ENCODE measurements at places on chromosomes 16 and 17.

- DNase-seq = no peak
Observed at GRCh38 chr16:54125751-54126655, 160.6 kb downstream of the IRX3 start.

- DNase-seq = no peak
Observed at GRCh38 chr16:79003026-79003609, 597.4 kb downstream of the MAF start.

DNA sequence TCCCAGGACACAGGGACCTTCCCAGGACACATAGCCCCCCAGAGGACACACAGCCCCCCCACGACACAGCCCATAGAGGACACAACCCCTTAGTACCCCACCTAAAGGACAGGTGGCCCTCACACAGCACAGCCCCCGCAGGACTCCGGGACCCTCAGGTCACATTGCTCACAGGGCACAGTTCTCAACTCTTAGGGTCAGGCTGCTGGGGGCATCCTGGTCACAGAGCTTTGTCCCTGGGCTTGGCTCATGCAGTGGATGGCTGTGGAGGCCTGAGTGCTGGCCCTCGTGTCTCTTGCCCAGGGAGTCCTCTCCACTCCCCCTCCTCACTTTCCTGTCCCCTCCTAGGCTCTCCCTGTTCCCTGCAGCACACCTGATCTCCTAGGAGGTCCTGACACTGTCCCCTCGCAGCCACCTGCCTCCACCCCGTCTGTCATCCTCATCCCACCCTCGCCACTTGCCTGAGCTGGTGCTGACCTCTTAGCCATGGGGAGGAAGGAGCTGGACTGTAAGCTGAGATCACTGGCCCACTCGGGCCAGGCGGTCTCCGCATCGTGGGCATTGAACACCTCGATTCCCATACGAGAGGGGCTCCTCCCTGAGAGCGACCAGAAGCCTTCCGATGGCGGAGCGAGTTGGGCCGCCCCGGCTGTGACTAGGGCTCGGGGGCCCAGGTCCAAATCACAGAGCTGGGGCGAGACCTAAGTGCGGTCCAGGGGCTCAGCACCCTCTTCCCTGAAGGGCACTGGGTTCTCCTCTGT is 1.4 kb upstream of the WDR45B start:
- DNase-seq = no peak

- DNase-seq = no peak
Observed at GRCh38 chr16:84165746-84166145, 20.6 kb downstream of the DNAAF1 start.

DNA sequence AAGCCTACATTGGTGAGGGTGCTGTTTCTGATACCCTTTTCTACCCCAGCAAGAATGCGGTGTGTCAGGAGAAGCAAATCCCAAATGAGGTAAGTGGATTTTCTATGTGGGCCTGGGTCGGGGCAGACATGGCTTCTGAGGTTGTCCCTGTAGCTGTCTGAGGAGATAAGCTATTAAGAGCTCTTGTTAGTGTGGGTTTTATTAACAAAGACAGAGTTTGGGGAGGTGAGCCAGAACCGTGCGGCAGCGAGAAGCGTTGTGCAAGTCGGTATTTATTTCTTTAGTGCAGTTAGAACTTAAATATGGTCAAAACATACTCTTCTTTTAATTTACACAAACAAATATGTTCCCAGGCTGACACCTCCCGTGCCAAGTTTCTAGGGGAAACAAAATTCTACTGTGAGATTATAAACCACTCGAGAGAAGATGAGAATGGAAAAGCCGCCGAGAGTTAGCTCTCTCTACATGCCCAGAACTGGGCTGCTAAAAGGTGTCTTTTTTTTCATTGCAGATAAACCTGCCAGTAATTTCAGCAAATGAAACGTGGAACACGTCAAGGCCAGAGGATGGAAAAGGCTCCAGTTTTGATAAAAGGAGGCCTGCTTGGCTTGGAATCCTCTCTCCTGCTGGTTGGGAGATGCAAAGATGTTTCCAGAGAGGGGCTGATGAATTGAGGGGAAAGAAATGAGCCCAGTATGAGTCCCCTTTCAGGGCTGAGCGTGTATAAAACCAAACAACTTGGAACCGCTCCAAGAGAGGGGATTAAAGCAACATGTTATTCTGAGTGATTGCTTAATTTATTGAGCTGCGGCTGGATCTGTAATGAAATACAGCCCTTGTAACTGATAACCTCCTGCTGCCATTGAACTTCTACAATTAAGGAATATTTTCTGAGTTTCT is 254.6 kb downstream of the MRTFB start:
- no peak for DNase-seq

- DNase-seq = no peak
Observed at GRCh38 chr16:58454856-58455255, 45.1 kb upstream of the NDRG4 start.

DNA sequence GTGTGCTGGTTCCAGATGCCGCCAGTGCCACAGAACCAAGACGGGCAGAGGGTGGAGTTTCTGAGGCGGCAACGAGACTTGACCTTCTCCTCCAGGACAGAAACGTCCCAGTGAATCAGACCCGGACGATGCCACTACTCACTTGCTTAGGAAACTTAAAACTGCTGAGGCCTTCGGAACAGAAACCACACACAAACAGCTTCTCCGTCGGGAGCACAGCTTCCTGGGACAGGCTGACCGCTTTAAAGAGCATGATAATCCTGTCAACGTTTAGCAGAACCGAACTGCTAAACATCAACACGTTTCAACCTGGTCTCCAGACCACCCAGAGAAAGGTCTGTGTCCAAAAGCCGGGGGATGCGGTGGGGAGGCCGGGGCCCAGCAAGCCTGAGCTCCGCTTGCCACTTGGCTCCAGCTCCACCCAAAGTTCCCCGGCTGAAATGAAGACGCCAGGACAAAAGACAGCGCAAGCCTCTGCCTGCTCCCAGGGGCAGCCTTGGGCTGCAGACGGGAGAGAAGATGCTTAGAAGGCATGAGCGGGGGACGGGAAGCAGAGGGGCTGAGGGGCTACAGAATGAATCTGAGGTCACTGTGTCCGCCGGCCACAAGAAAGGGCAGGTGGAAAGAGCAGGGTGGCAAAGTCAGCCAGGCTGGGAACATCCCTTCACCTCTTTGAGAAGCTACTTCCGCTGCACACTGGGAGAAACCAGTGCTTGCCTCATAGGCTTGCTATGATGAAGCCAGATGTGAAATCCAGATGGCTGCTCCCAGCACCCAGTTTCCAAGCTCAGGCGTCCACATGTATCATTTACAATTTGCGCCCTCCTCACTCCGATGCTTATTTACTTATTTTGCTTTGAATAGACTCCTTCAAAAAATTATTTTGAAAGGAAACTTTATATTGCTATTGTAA is 69.0 kb downstream of the MRM3 start:
- DNase-seq = no peak

DNA sequence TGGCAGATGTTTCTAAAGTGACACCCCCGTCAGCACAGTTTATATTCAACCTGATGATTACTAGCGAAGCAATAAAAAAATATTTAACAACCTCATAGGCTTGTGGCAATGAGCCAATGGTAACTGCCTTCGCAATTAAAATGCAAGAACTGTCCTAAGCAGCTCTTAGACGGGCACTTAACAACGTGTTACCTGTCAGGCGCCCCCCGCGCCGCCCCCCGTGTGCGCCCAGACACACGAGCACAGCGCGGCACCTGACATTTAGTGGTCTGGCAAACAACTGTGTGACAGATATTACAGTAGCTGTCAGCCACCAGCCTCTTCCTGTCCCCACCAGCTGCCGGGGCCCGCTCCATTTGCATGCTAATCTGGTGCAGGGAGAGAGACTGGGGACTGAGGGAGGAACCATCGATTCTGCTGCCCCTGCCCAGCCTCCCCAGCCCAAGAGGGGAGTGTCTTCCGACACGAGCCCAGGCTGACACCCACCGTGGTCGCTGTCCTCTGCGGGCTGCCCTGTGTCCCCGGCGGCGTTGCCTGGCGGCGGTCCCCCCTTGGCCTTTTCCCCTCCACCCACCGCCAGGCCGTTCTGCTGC is 12.7 kb downstream of the NDUFAF8 start:
- no peak for DNase-seq

DNA sequence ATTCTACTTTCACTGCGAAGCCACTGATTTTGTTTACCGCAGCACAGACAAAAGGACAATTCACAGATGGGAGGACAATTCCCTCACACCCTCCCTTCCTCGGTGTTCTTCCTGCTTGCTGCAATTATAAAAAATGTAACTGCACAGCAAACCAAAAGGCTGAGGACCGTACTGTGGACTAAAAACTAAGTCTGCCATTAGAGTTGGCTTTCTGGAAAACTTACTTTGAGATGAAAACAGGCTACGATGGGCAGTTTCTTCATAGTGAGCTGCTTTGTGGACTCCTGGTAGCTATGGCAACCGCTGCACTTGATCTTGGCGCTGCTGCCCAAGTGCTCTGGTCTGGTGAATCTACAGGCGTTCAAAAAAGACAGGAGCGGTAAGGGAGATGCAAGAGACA is 35.2 kb downstream of the USP22 start:
- DNase-seq = no peak

DNA sequence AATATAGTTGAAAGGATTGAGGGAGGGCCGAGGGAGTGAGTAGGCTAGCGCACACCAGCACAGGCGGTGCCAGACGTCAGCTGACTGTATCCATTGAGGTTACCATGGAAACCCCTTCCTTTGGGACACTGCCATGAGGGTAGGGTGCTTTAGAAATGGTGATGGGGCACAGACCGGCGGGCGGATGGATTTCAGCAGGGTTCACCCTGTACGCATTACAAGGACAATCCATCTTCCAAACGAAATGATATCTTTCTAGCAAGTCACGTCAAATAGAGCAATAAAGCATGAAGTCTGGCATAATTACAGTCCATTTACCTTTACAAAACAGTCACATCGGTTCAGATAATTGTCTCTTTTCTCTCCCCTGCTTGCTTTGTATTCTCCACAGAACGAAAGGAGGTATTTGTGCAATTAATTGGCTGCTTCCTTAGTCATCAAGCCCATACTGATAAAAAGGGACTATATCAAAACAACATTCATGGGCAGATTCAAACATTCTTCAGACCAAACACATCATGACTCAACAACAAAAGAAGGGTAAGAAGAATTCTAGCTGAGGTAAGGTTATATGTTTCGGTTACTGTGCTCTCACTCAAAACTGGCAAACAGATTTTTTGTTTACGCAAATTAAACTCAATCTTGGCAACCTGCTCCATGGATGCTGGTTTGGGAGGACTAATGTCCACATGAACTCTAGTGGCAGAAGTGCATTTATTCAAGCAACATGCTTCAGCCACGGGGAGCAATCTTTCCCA is 140.6 kb downstream of the CDK5R1 start:
- DNase-seq = no peak

DNA sequence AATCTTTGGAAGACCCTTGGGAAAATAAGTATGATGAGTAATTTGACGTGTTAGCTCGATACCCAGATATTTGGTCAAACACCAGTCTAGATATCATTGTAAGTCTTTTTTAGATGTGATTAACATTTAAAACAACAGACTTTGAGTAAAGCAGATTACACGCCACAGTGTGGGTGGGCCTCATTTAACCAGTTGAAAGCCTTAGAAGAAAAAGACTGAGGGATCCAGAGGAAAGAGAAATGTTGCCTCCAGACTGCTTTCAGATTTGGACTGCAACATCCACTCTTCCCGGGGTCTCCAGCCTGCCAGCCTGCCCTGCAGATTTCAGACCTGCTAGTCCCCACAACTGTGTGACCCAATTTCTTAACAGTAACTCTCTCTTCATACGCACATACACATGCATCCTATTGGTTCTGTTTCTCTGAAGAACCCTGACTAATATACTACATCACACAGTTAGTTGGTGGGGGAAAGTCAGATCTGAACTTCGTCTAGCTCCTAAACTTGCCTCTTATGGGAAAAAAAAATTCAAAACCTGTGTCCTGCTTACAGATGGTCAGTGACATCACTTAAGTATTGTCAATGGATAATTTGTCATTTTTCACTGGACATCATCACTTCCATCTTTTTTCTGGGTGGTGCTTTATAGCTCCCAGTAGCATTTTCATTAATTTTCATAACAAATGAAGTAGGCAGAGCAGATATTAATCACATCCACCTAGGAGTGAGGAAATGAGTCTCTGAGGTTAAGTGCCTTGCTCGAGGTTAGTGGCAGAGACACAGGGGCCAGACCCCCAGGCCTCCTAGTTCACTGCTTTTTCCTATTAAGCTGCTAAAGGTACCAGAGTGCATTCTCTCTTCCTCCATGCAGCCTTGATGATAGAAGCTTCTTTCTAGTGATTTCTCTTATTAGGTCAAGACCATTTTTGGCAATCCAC is 107.7 kb upstream of the TOB1 start:
- DNase-seq = no peak

DNA sequence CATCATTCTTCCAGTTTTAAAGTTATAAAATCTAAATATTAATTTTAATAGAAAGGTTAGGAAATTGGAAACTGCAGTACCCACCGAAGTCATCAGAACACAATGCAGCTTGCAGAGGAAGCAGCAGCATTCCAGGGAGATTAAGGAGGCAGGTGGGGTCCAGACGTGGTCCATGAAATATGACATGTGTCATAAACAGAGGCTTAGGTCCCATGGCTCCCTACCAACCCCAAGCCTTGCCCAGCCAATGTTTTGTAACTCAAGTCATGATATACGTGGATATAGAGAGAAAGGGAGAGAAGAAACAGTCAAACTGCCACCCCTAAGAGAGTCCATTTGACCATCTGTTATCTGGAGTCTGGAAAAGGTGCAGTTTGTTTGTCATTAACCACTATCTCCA is 670.0 kb downstream of the TOX3 start:
- no peak for DNase-seq

DNA sequence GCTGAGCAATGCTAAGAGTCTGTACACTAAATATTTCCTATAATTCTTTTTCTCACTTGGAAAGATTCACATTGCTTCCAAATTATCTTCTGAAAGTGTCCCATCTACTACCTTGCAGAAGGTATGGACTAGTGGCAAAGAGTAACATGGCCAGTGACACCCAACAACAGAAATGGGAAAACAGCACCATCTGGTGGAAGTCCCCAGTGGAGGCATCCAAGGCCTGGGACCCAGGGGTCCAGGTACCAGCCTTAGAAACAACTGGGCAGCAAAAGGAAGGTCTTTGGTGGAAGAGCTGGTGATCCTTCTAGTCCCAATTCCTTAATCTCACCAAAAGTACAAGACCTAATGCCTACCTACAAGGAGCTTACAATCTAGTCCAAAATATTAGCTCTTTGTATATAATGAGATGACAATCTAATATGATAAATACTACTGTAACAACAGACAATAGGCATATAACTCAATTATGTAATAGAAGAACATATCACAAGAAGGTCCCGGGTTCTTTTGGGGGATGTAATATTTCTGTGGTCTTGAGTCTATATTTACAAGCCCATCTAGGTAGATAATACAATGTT is 55.3 kb downstream of the SKAP1 start:
- peak; percentile 26 for DNase-seq

DNA sequence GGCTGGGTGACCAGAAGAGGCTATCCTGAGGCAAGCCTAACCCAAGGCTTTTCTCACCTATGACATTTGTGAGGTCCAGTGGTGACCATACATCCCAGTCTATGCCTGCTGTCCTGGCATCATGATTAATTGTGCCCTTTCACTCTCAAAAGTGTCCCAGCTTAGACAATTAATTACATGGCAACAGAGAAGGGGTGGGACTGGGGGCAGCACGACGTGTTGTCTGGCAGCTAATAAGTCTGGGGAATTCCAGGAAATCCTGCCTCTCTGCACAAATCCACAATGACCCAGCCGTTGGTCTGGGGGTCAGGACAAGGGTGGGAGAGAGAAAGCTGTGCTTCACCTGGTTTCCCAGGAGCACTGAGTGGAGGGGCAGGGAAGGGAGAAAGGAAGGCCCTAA is 14.0 kb upstream of the MTMR4 start:
- peak; percentile 69 for DNase-seq
